ENCODE measurements at places on chromosomes 12 and 14. TPM values are rescaled to one million over a fixed set of nuclear protein-coding genes. Genes with fewer than 3 reads are reported as not detected.

- DNase-seq = peak; percentile 80
Measured at GRCh38 chr14:35353409-35354172, 51.0 kb downstream of the NFKBIA start.

- DNase-seq = no peak
Measured at GRCh38 chr12:81245907-81246570, 168.2 kb downstream of the ACSS3 start.

The PMEL gene
- total RNA-seq = 12.6 TPM

- DNase-seq = no peak
Measured at GRCh38 chr14:51792809-51793208, 67.6 kb upstream of the GNG2 start.

The SELPLG gene
- total RNA-seq = 0.96 TPM

GRCh38 chr12:64265839-64266238 lies 43.7 kb upstream of the KICS2 start:
- DNase-seq = no peak

The LALBA gene
- total RNA-seq = not detected

DNA sequence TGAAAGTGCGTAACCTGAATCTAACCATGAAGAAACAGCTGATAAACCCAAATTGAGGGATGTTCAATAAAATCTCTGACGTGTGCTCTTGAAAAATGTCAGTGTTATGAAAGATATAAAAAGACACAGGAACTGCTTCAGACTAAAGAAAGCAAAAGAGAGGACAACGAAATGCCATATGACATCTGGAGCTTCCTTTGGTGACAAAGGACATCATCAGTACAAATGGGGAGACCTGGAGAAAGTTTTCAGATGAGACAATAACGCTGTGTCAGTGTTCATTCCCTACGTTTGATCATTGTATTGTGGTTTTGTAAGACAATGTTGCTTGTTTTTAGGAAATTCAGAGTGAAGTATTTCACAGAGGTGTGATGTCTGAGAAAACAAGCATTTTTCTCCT lies 125.9 kb upstream of the MAP1LC3B2 start:
- no peak for DNase-seq

GRCh38 chr14:76080025-76080424 lies 71.7 kb upstream of the GPATCH2L start:
- no peak for DNase-seq

GRCh38 chr12:68393417-68393816 lies 61.3 kb upstream of the MDM1 start:
- DNase-seq = no peak

The FGD4 gene
- 28.3 TPM for total RNA-seq

GRCh38 chr12:105622220-105622619 lies 291.7 kb downstream of the C12orf75 start:
- DNase-seq = no peak

The LRP1-AS gene
- not detected for total RNA-seq

The TMEM132C gene
- total RNA-seq = not detected

The SLC38A4 gene
- not detected for total RNA-seq

GRCh38 chr14:55884819-55885218 lies 233.4 kb upstream of the PELI2 start:
- DNase-seq = no peak

The ATP5F1B gene
- total RNA-seq = 506 TPM

DNA sequence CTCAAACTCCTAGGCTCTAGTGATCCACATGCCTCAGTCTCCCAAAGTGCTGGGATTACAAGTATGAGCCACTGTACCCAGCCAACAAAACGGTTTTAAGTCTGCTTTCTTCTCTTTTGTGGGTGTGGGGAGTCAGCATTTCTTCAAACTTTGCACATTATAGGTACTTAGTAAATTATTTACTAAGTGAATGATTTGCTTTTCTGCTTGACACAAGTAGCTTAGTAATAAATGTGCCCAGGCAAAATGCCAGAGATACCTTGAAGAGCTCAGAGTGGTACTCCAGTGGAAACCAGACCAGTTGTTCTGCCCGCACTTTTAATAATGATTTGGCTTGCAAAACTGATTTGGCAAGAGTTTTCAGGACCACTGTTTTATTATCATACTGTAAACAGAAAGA lies 15.0 kb downstream of the DEPDC4 start:
- DNase-seq = no peak

- peak; percentile 57 for DNase-seq
Measured at GRCh38 chr12:122190842-122191668, 8.1 kb downstream of the LRRC43 start.

GRCh38 chr14:96746101-96746500 lies 51.1 kb upstream of the VRK1 start:
- DNase-seq = no peak

GRCh38 chr12:28137414-28137813 lies 52.8 kb upstream of the CCDC91 start:
- peak; percentile 35 for DNase-seq

DNA sequence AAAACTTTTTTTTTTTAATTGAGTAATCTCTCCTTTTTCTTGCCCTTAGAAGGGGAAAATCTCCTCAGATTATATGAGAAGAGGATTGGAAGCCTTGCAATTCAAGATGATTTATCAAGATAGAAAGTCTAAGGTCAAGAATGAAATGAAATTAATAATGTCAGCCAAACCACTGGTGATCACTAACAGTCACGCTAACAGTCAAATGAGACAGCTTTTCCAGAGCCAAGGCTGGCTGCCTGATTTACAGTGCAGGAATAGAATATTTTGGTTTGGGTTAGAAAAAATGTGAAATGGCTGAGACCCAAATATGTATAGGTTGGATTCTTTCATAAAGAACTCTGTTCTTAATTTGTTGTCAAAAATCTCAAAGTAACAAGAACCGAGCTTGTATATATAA lies 204.3 kb downstream of the PPM1H start:
- no peak for DNase-seq

DNA sequence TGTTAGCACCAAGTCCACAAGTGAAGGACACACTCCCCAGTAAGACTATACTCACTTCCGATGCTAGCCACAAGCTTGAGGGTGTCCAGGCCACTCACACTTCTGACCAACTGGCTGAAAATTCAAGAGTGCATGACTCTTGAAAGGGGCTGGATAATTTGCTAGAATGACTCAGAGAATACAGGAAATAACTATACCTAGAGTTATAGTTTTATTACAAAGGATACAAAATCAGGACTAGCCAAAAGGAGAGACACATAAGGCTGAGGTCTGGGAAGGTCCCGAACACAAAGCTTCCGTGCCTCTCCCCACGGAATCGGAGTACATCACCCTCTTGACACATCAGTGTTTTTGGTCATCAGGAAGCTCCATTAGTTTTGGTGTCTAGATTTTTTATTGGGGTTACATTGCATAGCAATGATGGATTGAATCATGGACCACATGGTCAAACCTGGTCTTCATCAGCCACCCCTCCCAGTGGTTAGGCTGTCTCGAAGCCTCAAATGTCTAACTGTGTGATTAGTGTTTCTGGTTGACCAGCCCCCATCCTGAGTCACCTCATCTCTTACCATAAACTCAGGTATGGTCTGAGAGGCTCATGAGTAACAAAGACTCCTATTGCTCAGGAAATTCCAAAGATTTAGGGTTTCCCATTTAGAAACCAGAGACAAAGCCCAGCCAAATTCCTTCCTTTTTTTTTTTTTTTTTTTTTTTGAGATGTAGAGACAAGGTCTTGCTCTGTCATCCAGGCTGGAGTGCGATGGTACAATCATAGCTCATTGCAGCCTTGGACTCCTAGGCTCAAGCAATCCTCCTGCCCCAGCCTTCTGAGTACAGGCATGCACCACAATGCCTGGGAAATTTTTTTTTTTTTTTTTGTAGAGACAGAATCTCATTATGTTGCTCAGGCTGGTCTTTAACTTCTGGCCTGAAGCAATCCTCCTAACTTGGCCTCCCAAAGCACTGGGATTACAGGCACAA lies 472.0 kb upstream of the TBX3 start:
- DNase-seq = peak; percentile 59

GRCh38 chr14:57871459-57872080 lies 5.7 kb upstream of the SLC35F4 start:
- no peak for DNase-seq

DNA sequence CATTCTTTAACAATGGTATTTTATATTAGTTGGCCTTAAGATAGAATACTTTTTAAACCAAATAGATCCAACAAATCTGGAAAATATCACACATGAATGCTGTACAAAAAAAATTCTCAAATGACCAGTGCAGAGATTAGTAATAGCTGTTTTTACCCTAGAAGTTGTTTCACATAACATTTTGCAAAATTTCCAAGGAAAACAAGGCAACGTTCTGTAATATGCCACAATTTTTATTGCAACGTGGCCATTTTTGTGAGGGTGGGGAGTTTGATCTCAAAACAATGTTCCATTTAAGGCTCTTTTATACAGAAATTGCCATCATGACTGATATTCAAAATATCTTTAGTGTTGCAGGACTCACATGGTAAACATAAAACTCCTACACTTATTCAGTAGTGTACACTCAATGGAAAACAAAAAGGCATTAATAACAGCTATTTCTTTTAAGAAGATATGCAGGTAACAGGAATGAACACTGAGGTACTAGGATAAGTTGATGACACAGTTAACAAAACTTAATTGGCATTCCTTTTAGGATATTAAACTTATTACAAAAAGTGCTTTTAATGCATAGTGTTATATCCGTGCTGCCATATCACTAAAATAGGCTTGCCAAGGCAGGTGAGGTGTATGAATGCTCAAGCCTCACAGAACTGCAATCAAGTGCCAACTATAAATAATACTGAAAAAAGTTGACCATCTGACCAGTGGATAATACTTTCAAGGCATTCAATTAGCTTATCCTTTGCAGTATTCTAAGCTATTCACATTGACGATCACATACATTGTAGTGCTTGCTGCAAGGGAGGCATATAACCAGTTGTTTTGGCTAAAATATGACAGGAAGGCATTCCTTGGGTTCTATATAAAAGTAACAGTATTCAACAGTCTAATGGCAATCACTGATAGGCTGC lies 2.3 kb downstream of the CFL2 start:
- no peak for DNase-seq

DNA sequence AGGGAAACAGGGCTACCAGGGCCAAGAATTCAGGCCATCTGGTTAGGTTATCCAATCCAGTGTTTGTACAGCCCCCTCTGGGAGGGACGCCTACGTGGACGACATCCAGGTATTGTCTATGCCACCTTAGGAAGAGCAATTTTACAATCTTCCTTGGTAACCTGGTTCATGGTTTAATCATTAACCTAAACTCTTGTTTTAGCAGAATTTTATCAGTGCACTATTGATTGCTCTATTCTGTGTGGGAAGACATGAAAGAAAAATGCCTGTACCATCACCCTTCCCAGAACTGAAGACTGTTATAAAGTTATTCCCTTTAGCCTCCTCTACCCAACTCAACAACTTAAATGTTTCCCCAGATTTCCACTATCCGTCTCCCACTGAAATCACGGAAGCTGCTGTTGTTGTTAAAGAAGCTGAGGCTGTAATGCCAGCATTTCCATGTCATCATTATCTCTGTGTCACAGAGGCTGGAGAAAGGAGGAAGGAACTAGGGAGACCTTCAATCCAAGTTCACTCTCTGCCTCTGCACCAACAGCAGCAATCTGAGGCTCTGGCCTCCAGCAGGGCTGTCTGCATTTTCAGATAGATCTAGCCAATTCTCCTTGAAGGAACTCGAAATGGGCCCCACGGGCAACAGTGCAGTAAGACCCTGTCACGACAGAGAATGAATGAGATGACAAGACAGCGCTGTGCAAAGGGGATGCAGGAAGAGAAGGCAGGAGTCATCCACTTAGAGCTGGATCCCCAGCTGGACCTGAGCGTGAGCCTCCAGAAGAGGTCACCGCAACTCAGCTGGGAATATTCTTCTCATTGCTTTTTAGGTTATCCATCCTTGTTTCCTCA lies 183.4 kb upstream of the GZMB start:
- DNase-seq = no peak

The CDK2 gene
- 93.8 TPM for total RNA-seq

The MMP19 gene
- 0.60 TPM for total RNA-seq

DNA sequence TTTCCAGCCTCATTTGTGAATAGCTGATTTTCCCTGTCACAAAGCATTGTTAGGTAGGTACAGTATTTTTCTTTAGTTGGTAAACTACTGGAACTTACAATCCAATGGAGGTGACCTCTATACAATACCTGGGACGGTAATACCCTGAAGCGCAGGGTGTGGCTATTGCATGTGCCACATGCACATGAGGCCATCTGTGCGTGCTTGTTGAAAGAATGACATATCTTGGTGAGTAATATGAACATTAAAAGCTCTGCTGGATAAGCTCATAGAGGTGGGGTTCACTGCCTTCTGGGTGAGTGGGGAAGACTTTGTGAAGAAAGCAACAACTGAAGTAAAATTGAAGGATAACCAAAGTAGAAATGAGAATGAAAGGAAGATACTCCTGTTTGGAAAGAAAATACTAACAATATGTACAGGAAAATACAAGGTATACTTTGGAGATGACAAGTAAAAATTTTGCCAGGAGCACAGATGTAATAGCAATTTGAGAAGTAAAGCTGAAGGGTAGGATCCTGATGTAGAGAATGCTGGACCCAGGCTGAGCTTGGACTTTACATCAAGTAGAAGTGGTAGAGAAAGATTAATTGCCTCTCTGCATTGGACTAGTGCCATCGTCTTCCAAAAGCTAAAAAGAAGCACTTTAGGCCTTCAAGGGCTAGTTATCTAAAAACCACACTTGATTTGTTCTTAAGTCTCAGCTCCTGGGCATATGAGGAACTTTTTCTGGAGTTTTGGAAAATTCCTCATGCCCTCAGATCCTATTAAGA lies 97.1 kb downstream of the SLC38A6 start:
- DNase-seq = no peak

The ADGRD1 gene
- not detected for total RNA-seq

The GZMH gene
- not detected for total RNA-seq

The KCNK13 gene
- total RNA-seq = not detected

The FOXA1 gene
- 42.6 TPM for total RNA-seq

- no peak for DNase-seq
Measured at GRCh38 chr12:127494961-127495915, 771.7 kb upstream of the TMEM132C start.

DNA sequence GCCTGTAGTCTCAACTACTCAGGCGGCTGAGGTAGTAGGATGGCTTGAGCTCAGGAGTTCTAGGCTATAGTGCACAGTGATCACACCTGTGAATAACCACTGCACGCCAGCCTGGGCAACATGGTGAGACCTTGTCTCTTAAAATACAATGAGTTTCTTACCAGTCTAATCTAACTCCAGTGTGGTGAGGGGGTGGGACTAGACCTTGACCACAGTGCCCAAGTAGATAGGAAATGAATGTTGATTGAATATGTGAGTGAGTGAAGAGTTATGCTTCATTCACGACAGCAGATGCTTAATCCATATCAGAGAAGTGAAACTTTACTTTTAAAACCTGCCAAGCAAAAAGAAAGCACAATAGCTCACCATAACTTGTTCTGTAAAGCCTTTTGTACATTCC lies 11.2 kb upstream of the AK7 start:
- DNase-seq = no peak
